ENCODE measurements at places on chromosomes 3 and 15.

GRCh38 chr15:99995543-99995942 lies 262.3 kb upstream of the LYSMD4 start:
- no peak for DNase-seq

DNA sequence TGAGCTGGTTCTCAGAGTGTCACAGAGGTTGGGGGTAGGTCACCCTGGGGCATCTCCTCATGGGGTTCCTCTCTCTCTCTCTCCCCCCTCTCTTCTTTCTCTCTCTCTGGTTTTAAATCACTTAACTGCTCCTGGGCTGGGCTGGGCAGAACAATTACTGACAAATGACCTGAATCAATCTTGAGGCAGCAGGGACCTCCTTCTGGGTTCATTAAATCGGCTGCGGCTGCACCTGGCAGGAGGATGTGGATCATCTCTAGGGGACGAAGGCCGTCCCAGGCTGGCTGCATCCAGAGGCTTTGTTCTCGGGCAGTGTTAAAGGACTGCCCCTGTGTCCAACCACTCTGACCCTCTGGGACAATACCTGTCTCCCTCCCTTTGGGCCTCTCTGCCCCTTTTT lies 143.1 kb downstream of the TLE3 start:
- no peak for DNase-seq

GRCh38 chr3:158875700-158876099 lies 73.8 kb downstream of the MFSD1 start:
- DNase-seq, result no peak

- no peak for DNase-seq
These were observed 67.5 kb upstream of the LCTL start for GRCh38 chr15:66633041-66633937.

DNA sequence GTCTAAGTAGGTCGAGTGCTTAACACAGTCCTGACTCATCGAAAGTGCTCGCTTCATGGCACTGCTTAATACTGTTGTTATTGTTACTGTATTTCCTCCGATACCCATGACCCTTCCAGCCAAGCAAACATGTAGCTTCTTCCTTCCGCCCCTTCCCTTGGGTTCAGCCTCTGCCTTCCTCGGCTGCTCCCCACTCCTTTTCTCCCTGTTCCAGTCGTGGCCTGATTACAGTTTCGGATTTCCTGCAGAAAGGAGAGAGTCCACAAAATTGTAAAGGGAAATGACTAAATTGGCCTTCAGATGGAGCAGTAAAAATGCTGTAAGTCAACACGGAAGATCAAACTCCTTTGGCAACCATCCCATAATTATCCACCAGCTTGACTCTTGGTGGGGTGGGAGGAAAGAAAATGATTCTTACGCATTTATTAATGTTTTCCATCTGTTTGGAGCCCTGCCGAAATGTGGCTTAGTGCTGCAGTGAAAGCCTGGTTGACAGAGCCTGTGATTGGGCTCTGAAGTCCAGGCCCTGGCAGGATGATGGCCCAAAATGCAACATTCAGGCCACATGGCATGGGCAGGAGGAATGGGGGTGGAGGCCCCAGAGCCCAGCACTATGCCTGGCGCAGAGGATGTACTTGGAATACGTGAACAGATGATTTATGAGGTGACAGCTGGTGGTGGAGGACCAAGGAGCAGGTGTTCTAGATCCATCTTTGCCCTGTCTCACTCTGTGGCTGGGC lies 37.6 kb downstream of the FAM3D start:
- DNase-seq, result no peak

DNA sequence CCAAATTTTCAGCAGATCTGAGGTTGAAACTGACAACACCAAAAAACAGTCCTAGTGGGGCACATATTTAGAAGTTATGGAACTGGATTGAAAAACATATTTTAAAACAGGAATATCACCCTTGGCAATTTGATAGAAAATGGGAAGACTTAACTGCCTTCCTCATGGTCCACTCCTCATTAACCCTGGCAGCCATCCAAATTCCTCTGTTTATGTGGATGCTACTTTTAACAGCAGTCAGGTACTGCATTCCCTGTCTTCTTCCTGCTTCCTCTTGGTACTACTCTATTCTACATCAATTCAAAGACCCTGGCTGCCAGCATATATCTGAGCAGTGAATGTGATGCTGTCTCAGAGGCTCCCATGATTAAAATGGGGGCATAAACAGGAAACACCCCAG lies 54.3 kb downstream of the PDE8A start:
- peak; percentile 42 for DNase-seq

DNA sequence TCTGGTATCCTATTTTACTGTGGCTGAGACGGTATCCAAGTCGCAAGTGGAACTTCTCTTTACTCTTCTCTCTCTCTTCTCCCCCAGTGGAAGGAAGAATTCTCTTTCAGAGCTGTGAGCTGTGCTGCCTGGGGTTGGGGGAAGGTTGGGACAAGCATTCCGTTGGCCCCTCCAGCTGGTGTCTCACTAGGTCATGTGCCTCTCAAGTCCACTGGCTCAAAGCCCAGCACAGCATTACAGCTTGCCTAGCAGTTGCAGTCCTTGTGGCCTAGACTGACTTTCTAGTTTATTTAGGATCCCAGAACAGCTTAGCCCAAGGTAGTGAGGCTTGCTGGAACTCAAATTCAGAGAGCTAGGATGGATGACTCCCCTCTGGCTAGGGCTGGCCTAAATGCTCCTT lies 76.1 kb upstream of the SPATA16 start:
- DNase-seq, result no peak

- DNase-seq, result no peak
These were observed 59.8 kb downstream of the IGF1R start for GRCh38 chr15:98708037-98708590.

DNA sequence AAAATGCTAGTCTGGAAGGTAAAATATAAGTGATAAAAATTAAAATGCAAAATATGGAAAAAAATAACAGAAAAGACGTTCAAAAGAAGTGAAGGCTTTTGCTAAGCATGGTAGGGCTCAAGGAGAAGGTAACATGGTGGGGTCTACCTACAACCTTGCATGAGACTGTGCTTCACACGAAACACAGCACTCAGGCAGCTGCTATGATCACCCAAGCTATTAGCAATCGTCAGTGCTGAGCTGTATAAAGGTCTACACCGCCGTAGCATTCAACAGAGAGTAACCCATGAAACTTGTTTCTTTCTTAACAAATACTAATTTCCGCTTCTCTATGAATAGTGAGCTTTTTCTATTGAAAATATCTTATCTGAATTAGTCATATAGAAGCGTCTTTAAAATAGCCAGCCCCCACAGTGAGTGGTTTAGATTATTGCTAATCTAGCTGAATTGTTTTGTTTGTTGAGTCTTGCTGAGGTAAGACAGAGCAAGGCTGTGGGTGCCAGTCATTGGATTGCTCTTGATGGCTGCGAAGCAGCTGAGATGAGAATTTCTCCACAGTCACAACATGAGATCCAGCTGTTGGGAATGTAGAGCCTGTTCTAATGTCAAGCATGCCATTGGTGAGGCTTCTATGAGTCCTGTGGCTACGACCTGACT lies 230.0 kb downstream of the KLF13 start:
- no peak for DNase-seq

DNA sequence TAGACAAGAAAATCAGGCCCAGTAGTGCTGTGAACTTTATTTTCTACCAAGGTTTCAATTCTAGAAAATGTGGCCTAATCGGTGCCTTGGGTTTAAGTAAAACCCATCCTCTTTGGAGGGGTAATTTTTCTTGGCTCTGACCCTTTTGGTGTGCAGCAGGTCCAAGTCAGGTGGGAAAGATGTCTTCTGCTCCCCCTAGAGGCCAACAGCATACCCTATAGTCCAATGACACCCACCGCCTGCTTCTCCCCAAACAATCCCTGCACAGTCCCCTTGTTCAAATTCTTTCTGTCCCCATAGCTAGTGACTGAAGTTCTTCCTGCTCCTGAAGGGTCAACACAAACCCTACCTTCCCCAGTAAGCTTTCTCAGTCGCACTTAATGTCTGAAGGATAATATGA lies 261.8 kb upstream of the GOLGA6L4 start:
- DNase-seq, result peak; percentile 8

DNA sequence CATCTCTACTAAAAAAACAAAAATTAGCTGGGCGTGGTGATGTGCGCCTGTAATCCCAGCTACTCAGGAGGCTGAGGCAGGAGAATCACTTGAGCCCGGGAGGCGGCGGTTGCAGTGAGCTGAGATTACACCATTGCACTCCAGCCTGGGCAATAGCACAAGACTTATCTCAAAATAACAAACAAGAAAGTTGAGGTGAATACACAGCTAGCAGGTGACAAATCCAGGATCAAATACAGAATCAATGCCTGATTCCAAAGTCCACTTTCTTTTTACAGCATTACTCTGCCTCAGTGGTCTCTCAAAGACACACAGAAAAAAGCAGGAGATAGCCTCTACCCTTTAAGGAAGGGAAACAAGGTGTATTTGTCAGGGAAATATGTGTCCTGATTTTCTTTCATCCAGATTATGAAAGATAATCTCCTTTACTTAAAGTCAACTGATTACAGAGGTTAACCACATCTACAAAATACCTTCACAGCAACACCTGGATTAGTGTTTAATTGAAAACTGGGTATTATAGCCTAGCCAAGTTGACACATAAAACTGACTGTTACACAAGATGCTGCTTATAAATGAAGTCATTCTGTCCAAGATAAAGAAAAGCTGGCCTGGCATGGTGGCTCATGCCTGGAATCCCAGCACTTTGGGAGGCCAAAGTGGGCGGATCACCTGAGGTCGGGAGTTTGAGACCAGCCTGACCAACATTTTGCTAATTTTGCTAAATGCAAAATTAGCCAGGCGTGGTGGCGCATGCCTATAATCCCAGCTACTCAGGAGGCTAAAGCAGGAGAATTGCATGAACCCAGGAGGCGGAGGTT lies 4.0 kb upstream of the SLC25A38 start:
- no peak for DNase-seq

GRCh38 chr15:68210821-68211655 lies 5.9 kb upstream of the CALML4 start:
- DNase-seq, result no peak

DNA sequence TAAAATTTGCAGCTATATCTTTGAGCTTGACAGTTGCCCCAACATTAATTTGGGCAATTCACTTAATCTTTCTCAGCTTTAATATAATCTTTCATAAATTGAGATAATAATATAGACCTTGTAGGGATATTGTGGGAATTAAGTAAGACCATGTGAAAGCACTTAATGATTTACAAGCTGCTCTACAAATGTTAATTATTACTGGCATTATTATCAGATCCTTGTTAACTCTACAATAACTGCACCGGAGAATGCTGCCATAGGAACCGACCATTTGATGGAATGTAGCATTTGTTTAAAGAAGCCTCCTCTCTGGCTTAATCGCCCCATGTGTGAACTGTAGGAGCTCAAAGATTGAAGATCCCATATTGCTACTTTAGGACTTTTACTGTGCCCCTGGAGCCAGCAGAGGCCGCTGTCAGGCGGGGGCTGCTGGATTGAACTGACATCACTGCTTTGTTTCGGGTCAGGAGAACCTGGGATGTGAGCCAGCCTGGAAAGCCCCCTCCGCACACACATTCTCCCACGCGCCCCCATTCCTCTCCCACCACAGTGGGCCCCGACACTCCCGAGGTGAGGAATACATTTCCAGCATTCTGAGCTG lies 154.2 kb upstream of the TNIK start:
- no peak for DNase-seq

DNA sequence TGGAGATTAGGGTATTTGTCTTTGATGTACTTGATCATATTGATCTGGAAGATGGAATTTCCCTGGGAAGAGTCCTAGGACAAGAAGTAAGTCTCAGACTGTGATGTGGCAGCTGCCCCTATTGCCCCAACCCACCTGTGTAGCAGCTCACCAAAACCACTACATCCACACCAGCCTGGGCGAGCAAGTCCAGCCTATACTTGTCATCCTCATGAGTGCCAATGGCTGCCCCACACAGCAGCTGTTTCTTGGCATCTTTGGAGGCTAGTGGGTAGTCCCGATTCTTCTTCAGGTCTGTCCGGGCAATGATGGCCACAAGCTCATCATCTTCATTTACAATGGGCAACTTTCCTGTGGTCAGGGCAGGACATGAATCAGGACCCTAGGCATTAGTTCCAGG lies 2.7 kb downstream of the IMPDH2 start:
- DNase-seq, result no peak

DNA sequence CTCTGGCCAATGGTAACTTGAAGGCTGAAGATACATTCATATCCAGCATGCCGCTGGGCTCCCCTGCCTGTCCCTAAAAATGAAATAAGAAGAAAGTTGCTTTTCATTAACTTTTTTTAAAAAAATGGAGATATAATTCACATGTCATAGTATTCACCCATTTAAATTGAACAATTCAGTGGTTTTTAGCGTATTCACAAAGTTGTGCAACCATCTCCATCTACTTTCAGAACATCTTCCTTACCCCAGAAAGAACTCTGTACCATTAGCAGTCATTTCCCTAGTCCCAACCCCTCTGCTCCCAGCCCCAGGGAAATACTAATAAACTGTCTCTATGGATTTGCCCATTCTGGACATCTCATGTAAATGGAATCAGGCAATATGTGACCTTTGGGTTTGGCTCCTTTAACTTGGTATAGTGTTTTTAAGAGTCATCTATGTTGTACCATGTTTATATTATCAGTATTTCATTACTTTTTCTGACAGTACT lies 55.8 kb upstream of the GATM start:
- DNase-seq, result no peak

DNA sequence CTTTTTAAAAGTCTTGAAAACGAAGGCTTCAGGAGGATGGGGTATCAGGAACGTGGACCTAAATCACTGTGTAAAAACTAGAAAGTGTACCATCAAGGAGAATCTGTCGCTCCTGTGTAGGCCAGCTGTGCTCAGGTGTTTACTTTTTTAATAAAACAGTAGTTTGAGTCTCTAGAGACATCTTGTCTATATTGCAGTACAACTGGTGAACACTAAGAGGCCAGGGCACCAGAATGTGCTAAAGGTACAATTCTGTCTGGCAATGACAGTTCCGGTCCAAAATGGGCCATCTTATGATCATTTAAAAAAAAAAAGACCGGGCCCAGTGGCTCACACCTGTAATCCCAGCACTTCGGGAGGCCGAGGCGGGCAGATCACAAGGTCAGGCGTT lies 61.8 kb upstream of the MCF2L2 start:
- DNase-seq, result no peak

DNA sequence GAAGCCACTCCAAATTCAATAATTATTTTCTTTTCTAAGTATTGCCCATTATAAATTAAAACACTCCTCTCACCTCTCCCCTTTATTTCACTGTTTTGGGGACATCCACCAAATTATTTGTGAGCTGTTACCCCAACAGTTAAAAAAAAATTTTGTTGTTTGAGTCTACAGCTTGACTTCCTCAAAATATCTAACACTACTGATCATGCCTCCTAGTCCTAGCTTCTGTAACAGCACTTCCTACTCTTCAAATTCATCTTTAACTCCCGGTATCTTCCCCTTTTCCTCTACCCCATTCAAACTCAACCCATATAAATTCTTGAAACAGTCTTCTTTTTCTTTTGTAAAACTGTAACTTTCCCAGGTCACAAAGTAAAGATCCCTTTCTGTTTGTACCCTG lies 15.9 kb downstream of the PARL start:
- no peak for DNase-seq

GRCh38 chr3:149657926-149658743 lies at the start of gene WWTR1:
Gene WWTR1, minus strand, starts transcription at chr3:149658025. Its CDS starts 719 bp downstream, at chr3:149657306.
- DNase-seq, result peak; percentile 89
